ENCODE measurements at places on chromosomes 11 and 22.

DNA sequence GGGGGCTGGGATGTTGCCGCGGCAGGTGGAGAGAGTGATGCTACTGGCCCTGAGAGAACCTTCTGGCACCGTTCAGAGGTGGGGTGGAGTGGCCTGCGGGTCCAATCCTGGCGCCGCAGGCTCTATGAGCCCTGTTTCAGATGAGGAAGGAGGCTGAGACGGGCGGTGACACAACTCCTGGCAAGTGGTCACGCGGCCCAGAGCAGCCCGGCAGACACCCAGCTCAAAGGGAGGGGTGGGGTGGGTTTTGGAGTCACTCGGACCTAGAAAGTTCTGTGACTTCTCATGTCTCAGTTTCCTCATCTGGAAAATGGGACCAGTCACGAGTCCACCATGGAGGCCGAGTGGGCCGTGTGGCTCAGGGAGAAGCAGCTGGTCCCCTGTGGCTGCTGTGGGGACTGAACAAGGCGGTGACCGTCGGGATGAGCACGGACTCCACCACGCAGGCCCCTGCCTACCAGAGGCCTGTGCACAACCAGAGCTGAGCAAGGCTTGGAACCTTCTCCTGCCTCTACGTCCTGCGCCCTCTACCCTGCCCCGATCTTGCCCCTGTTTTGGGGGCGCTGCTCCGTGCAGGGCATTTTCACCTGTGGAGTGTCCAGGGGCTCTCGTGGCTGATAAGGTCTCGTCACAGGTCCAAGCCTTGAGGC is 3.7 kb downstream of the TSPO start:
- no peak for DNase-seq

DNA sequence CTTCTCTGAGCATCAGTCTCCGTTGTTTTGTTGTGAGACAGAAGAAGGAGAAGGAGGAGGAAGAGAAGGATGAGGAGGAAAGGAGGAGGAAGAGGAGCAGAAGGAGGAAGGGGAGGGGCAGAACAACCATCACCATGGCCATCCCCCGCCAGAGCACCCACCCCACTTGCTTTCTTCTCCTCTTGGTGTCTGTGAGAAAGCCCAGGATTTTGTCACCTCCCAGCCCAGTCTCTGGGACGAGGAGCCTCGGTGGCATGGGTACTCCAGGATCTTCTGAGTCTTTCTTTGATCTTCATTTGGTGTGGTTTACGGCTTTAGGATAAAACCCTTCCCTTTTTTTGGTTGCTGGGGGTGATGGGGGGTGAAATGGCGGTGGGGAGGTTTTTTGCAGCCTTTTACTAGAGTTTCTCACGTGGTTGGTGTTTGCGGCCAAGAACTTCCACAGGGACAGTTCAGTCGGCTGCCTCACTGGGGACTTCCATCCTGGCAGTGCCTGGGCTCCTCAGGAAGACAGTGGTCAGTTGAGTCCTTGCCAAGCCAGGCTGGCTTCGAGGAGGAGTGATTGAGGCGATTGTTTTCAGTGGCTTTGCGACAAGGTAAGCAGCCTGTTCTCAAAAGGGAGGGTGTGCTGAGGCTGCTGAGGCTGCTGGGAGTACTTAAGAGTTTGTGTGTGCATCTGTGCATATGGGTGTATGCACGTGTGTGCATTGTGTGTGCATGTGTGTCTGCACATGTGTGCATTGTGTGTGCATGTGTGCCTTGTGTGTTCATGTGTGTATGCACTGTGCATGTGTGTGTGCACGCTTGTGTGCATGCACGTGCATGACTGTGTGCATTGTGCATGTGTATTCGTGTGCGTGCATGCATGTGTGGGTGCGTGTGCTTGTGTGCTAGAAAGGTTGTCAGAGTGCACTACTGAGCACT is 567.5 kb downstream of the TBC1D22A start:
- no peak for DNase-seq

GRCh38 chr11:13223112-13223511 is 54.5 kb upstream of the BMAL1 start:
- DNase-seq = no peak

GRCh38 chr22:42190274-42190673 is 59.7 kb upstream of the CYP2D6 start:
- DNase-seq = no peak

DNA sequence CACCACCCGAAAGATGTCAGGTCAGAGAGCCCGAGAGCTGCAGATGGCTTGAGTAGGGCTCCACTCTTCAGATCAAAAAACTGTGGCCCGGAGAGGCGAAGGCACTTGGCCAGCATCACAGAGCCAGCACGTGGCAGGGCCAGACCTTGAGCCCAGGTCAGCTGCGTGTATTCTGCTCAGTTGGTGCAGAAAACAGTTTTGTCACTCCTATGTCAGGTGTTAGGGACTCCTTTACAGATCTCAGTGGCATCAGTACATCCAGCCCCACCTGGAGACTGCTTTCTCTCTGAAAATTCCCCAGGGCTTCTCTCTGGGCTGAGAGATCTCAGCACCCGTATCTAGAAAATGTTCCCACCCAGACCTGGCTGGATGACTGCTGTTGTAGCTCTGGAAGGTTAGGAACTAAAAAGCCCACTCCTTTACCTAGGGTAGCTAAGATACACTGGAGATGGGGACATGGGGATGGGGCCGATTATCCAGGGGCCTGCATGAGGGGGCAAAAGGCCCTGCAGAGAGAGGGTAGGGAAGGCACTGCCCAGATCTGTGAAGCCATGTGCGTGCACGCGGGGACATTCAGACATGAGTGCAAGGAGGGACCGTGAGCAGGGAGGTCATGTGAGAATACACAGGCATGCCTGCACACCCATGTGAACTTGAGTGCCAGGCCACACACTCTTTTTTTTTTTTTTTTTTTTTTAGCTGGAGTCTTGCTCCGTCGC is 3.4 kb downstream of the APOA1 start:
- no peak for DNase-seq

DNA sequence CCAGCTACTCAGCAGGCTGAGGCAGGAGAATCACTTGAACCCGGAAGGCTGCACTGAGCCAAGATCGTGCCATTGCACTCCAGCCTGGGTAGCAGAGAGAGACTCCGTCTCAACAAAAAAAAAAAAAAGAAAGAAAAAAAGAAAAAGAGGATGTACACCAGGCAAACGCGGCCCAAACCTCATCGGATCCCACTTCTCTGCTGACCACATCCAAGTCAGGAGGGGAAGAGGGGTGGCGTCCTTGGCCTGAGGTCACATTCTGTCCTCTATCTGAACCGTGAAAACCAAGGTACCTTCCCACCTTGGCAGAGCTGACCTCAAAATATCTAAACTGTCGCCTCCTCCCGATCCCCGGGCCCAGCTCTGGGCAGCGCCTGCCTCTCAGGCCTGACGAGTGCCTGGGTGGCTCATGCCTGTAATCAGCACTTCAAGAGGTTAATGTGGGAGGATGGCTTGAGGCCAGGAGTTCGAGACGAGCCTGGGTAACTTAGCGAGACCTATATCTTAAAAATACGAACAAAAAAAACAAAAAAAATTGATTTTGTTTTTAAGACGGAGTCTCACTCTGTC is 25.1 kb downstream of the RGL4 start:
- DNase-seq = no peak

DNA sequence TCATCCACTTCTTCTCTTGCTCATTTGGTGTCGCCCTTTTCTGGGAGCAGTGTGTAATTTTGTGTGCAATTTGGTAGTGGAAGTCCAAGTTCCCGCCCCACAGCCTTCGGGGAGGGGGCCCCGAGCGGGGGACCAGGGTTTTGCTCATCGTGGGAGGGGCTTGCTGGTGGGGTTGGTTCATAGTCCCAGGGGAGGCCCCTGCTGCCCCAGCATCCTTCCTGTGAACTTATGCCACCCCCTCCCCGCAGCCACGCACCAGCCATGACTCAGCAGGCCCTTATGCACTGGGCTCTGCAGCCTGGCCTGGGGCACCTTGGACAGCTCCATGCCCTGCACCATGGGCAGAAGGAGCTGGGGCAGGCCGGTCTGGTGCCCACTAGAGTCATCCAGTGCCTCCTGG is 1183.6 kb downstream of the BRD1 start:
- DNase-seq = no peak

GRCh38 chr22:26226538-26227297 is 57.5 kb downstream of the SEZ6L start:
- DNase-seq = no peak

GRCh38 chr11:82906236-82906635 is 4.7 kb downstream of the DDIAS start:
- no peak for DNase-seq

DNA sequence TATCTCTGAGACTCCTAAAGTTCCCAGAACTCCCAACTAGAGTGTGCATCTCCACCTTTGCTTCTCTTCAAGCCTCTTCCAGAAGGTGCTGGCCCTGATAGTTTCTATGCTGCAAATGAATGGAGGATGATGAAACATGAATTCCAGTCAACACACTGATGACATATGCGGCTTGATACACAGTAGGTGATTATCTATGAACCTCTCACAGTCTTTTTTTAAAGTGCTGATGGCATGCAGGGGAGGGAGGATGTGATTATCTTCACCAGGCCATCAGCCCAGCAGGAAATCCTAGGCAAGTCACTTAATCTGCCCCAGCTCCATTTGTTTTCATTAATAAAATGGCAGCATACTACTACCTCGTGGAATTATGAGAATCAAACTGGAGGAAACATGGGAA is 548.5 kb downstream of the SOX6 start:
- DNase-seq = no peak

DNA sequence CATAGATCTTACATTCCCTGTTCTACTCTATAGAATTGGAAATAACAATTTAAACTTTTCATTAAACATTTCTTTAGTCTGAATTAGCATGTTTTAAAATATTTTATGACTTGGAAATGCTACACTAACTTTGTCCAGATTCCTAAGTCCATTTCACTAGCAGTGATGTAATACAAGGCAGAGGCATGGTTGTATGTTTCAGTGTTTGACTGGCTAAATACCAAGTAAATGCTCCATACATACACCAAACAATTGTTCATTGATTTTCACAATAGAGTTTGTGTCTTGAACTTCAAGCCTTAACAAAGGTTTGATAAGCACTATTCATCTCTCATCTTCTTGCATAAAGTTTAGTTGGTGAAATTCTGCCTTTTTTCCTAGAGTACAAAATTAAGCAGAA is 13.5 kb downstream of the ZBED5 start:
- DNase-seq = no peak

- DNase-seq = peak; percentile 16
Measured at GRCh38 chr11:76588455-76589325, 81.9 kb downstream of the LRRC32 start.

- DNase-seq = no peak
Measured at GRCh38 chr22:30855677-30856518, 112.7 kb downstream of the MORC2 start.

DNA sequence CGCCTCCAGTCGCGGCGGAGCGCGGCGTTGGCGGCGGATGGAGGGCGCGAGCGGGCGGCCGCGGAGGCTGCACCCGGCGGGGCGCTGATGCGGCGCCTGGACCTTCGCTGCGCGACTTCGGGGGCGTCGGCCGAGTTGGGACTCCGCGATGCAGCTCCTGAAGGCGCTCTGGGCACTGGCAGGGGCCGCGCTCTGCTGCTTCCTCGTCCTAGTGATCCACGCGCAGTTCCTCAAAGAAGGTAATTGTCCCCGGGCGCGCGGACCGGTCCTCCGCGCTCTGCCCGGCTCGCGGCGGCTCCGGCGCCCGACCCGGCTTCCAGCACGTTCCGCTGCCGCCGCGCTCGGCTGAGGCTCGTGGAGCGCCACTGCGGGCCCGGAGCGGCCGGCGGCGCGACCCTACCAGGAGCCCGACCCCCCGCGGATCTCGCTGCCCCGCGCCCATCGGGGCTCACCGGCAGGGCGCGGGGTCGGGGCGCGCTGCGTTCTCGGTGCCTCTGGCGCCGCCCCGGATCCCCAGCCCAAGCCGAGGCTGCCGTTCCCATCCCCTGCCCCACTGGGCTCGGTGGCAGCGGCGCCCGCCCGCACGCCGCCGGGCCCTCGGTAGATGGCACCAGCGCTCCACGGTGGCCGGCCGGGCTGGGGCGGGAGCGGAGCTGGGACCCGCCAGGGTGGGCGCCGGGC is 1251.2 kb downstream of the BRD1 start:
- DNase-seq = no peak

GRCh38 chr11:79304599-79305212 is 136.1 kb downstream of the TENM4 start:
- no peak for DNase-seq

GRCh38 chr11:86108191-86108590 is 39.3 kb upstream of the PICALM start:
- DNase-seq = no peak

DNA sequence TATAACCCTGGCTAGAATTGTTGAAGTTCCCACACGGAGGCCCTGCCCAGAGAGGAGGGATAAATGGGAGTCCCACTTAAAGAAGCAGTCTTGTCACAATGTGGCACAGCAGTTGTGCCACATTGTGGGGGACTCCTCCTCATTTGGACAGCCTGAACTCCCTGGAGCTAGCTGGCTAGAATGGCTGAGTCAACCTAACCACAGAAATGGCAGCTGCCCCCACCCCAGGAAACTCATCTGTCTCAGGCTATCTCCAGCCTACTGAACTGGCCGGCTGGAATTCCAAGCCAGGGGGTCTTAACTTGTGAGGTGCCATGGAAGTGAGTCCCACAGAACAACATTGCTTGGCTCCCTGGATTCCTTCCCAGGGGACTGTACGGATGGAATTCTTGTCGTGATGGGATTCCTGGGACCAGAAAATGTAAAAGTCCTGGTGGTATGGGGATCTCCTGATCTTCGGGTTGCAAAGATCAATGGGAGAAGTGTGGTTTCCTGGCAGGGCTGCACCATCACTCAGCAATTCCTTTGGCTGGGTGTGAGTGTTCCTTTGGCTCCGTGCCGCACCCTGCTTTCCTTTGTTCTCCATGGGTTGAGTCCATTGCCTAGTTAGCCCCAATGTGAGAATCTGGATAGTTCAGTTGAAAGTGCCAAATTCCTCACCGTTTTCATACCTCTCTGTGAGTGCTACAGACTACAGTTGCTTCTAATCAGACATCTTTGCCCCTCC is 791.2 kb upstream of the FAT3 start:
- no peak for DNase-seq

GRCh38 chr11:19410032-19410431 is 169.3 kb upstream of the E2F8 start:
- no peak for DNase-seq

- DNase-seq = no peak
Measured at GRCh38 chr22:19497245-19497644, 17.5 kb downstream of the CDC45 start.

- no peak for DNase-seq
Measured at GRCh38 chr11:119027561-119028345, 2.9 kb downstream of the SLC37A4 start.

DNA sequence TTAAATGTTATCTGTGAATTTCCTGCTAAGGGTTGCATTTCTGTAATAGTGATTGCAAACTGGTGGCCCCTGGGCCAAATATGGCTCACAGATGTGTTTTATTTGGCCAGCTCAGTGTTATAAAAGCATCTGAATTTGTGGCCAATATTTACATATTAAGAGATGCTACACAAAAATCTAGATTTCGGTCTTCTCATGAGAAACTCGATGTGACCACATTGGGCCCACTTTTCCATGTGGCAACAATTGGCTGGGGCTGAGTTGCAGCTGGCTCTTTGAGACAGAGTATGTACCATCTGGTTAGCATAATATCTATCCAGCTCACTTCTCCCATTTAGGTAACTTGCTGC is 244.5 kb upstream of the POU2AF2 start:
- DNase-seq = no peak
